Activated CD8-positive, alpha-beta T cell treated with anti-CD3 and anti-CD28 coated beads for 36 hours (primary cell): ENCODE measurements at places on chromosomes 11 and 22.
A peak's percentile ranks its signal among the peaks of the same experiment; 100 is the strongest.

DNA sequence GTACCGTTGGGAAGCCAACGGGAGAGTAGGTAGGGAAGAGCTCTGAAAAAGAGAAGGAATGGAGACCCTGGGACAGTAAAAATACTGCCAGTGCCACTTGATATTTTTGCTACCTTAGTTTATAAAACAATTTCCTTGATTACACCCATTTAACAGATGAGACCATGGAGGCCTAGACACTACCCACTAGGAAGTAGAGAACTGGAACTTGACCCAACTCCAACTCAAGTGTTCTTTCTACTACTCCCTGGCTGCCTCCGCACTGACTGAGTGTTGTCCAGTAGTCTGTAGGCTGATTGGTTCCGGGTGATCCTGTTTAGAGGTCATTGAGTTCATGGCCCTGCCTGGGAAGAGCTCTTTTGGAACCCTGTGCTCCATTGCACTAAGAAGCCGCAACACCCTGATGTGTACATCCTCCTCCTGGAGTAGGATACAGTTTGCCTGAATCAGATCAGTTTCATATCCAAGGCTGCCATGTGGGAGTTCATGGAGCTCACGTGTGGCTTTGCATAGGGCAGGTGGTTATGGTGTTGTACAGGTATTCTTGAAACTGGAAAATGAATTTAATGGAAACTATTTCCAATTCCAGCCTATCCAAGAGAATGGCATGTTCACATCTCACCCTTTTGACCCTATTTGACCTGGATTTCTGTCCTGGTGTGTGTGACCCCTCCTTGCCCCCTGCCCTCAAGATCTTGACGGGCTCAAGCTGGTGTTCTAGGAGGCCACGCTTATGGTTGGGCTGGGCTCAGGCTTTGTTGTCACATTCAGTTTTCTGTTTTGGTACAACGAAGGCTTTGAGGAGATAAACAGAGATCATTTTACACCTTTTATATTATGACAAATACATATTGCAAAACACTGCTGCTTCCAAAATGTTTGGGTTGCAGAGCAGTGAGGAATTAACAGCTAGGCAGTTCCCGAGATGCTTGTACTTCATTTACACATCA lies 102.2 kb upstream of the NNMT start:
- DNase-seq: no peak

- no peak for DNase-seq
These were observed 43.8 kb upstream of the IGLL5 start for GRCh38 chr22:22843848-22844247.

DNA sequence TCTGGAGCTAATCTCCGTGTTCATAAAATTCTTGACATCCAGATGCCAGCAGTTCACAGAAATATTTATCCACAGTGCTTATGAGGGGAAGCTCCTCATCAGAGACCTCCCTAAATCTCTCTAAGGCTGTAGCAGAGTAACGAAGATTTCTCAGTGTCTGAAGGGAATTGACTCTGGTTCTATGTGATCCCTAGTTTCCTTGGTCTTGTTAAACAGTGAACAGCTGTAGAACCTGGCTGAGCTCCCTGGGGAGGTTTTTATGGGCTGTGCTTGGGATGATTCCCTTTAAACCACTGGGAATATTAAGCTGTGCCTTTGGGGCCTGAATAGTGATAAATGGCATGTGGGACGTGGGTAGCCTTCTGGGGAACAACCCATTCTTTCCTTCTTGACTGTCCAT lies 43.7 kb upstream of the ARHGAP20 start:
- DNase-seq: no peak

DNA sequence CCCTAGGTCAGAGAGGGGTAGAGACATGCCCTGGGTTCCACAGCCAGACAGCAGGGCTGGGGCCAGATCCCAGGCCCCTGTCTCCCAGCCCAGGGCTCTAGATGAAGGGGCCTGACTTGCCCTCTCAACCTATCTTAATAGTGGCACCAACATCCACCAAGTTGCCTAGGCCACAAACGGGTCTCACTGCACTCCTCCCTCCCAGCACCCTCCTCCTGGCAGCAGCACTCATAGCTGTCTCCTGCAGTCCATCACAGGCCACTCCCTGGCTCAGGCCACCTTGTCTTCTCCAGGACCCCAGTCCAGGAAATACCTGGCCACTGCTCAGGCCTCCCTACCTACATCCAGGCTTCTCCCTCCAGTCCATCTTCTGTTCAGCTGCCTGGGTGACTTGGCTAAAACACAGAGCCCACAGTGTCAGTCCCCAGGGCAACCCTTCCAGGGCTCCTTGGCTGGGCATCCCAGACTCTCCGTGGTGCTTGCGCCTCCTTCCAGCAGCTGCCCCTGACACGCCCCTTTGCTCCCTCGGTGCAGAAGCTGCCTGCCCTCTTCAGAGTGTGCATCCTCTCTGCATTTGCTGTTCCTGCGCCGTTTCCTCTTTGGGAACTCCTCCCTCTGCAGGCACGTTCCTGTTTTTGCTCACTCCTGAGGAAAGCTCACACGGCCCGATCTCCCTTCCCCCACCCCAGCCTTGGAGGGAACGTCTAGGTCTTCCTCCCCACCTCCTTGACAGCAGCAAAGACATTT lies 40.5 kb downstream of the LRRC32 start:
- peak; percentile 35 for DNase-seq

GRCh38 chr11:82195283-82195682 lies 538.4 kb downstream of the FAM181B start:
- no peak for DNase-seq

GRCh38 chr11:110075105-110075846 lies 17.9 kb upstream of the ZC3H12C start:
- no peak for DNase-seq

DNA sequence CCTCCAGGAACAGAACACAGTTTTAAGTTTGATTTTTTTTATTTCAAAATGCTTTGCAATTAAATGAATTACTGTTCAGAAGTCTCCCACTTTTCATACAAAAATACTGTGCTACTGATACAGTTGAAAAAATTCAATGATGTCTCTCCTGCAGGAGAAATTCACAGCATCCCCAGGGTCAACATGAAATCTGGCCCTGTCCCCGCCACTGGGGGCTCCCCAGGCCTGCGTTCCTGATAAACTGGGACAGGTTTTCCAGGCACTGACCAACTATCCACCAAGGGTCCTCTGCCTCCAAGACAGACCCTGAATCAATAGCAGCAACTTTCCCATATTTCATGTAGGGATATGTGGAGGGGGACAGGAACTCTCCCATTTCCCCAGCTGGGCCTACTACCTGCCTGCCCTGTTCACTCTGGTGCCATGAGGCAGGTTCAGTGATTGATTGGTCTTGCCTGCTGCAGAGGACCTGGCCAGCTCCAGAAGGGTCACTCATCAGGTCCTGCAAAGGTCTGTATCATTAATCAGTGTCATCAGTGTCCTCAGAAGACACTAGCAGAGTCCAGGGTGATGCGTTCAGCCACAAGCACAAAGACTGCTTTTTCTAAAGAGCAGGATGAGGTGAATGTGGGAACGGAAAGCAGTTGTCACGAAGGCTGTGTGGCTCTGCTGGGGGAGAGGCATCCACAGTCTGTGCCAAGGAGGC lies 43.4 kb downstream of the PISD start:
- DNase-seq: no peak

DNA sequence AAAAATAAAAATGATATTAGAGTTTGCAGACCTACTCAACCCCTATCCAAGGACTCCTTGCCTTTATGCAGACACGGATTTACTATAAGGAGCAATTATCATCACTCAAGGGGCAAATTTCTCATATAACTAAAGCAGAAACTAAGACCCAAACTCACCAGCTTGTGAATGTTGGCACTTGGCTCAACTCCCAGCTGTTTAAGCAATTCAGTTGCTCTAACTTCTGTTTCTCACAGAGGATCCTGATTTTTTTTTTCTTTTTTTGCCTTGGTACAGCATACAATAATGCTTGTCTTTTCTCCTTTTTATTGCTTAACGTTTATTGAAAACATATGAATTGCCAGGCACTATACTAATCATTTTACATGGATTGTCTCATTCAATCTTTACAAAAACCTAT lies 9.6 kb upstream of the CBLIF start:
- no peak for DNase-seq

DNA sequence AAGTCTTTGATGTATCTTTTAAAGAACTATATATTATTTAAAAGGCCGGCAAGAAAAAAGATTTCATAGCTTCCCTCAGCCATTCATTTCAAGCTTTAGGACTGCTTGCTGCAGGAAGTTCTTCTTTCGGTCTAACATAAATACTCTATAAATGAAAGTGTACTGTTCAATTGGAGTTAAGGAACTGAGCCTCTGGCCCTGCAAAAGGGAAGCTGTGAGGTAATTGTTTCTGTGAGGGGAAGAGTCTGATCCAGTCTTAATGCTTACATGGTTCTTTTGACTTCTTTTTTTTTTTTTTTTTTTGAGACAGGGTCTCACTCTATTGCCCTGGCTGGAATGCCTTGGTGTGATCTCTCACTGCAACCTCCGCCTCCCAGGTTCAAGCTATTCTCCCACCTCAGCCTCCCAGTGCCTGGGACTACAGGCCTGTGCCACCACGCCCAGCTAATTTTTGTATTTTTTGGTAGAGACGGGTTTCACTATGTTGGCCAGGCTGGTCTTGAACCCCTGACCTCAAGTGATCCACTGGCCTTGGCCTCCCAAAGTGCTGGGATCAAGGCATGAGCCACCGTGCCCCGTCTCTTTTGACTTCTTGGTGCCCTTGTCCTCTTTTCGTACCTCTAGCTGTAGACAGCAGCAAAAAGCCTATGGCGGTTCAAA lies 4.7 kb upstream of the TRIM29 start:
- DNase-seq: no peak

DNA sequence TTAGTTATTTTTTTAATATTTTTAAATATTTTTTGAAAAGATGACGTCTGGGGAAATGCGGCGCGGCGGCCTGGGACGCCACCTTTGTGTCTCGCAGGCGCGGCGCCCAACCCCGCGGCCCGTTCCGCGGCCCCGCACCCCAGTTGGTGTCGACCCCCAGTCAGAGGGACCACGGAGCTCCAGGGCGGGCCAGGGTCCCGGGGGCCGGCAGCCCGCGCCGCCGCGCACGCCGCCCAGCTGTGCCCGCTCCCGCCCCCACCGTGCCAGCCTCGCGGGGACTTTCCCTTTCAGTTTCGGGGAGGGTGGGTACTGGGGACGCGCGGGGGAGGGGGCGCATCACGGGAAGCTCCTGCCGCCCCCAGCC lies 1.6 kb downstream of the CCND1 start:
- DNase-seq: peak; percentile 48

DNA sequence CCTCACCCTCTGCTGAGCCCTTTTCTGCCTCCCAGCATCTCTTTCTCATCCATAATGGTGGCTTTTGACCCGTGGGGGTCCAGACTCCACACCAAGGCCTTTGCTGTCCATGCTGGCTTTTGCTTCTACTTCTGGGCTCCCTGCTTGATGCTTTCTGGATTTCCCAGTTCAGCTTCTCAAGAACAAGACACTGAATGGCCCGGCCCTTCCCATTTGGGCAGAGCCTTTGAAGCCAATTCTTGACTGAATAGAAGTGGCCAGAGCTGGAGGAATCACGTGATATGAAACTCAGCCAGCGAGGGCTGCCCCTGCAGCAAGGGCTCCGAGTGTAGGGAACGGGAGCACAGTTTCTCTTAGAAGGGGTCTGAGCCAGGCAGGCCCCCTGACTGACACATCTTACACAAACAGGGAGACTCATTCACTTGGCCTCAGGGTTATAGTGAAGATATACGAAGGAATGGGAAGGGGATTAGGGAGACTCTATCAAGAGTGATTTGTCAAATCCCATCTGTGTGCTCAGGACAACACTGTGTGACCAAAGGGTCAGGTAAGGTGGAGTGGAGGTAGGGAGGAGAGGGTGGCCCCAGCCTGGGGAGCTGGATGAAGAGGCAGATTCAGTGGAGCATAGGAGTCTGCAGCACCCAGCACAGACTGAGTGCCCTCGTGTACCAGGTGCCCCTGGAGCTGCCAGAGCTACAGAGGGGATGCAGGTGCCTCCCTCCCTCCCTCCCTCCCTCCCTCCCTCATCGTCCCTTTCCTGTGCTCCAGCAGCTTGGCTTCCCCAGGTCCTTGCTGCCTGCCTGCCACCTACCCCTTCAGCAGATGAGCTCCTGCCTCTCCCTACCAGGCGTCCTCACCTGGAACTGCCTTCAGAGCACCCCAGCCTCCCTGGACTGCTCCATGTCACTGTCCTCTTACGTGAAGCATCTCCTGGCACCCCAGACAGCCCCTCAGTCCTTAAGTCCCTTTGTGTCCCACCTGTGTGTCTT lies 106.0 kb downstream of the TRIM29 start:
- no peak for DNase-seq

- no peak for DNase-seq
These were observed 31.1 kb upstream of the TOP3B start for GRCh38 chr22:22013559-22014284.

DNA sequence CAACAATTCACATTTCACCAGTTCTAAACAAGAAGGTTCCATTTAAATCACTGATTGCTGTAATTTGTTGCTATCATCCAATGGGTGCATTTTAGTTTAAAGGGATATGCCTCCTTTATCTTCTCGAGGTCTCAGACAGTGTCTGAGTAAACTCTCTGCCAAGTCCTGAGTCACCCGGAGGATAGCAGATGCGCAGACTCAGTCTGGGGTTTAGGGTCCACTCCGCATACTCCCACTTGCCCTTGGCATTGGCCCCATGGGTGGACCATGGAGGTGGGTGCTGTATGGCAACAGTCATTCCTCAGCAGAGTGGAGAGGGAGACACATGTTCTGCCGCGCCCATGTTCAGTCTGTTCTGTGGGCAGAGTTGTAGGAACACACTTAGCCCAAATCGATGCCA lies 65.4 kb upstream of the CRTAM start:
- no peak for DNase-seq

- no peak for DNase-seq
These were observed 31.3 kb downstream of the CTNND1 start for GRCh38 chr11:57792870-57793269.

- no peak for DNase-seq
These were observed 8.6 kb downstream of the NAT10 start for GRCh38 chr11:34114014-34114413.

DNA sequence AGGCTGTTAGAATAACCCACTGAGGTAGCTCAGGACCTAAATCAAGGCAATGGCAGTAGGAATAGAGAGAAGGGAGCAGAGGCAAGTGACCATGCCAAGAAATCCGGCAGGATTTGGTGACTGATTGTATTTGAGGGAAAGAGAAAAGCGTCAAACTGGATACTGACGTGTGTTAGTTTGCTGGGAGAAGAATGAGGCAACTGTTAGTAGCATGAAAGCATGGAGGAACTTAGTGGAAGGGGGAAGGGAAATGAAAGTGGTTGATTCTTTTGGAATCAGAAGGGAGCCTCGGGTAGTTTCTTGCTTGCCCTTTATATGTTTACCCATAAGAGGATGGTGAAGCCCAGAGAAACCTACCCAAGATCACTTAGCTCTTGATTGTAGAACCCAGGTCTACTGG lies 8.3 kb downstream of the PPFIBP2 start:
- DNase-seq: no peak

- no peak for DNase-seq
These were observed 5.3 kb downstream of the KCNK7 start for GRCh38 chr11:65590240-65590738.
